Ascending aorta (tissue), 2 donors: ENCODE measurements at places on chromosomes 16 and 17.

- DNase-seq: no peak
These were observed 3.2 kb upstream of the SCRN2 start for GRCh38 chr17:47844227-47844626.

DNA sequence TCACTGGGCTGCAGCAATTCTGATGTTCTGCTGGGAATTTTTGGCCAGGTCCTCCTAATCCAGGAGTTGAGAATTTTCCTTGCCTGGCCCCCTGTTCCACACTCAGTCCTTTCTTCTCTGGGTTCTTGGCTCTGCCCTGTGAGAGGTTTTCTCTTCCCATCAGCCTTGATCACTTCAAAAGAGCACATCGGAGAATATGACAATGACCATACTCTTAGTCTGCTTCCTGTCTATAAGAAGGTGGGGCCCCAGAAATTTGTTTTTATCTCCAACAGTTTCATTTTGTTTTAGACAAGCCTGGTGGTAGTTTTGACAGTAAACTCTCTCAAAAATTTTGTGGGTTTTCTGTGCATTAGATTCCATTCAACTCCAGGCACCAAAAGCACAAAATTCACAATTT is 70.7 kb downstream of the C17orf67 start:
- DNase-seq: no peak

- DNase-seq: no peak
These were observed 17.8 kb downstream of the HNF1B start for GRCh38 chr17:37726891-37727675.

DNA sequence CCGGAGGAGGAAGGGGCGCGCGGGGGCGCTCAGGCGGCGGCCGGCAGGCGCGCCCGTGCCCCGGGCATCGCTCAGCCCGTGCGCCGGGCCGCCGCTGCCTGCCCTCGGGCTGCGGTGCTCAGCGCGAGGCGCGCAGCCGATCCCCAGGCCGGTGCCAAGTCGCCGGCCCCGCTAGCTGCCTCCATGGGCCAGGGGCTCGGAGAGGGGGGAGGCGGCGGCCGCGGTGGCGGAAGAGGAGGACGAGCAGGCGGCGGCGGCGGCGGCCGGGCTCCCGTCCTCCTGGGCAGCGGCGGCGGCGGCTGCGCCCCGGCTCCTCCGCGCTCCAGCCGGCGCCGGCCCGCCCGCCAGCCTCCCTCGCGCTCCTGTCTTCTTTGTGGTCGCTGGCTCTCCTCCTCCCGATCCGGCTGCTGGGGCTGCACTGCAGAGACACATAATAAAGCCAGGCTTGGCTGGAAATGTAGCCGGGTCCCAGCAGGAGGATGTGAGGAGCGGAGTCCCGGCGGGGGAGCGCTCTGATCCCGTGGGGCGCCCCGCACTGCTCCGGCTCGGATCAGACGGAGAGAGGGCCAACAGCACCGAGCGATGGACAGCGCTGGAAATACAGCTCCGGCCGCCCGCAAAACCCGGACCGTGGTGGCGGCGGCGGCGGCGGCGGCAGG is 889 bp upstream of the ZNF423 start:
- no peak for DNase-seq

DNA sequence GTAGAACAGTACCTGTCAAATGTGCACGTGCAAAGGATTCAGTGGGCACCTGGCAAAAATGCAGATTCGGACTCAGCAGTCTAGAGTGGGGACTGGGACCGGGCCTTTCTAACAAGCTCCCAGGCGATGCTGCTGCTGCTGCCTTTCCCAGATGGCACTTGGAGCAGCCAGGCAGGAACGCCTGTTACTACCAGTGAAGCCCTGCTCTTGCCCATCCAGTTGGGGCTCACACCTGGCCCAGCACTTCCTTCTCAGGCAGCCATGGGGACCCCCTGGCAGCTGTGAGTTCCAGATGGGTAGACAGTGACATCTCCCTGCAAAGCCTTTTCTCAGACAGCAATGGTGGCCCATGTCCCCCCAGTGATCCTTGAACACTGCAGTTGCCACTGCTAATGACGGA is 30.4 kb downstream of the KDM8 start:
- no peak for DNase-seq

DNA sequence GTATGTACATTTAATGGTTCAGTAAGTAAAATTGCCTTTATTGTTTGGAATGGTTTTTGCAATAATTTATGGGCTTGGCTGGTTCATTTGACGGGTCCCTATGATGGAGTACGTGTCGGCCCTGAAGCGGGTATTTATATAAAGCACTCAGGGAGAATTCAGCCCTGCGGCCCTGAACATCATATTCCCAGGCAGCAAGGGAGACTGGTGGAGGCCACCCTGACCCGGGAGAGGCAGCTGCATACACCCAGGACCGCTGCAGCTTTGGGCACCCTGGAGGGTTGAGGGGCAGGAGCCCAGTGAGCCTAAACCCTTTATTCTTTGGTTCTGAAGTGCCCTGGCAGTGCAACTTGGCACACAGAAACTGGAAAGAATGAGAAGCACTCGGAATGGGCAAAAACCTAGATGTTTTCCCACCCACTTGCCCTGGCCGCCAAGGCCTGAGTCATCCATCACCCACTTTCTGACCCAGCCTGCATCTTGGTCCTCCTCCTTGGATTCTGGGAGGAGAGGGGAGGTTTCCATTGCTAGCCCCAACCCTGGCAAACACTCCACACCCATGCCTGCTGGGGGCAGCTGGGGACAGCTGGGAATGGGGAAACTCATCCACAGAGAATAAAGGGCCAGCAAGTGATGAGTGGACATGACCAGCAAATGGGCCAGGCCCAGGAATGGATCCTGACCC is 162.2 kb upstream of the TNRC6C start:
- peak; percentile 92 for DNase-seq

- DNase-seq: no peak
These were observed 1.3 kb upstream of the ZNF768 start for GRCh38 chr16:30527635-30528178.

DNA sequence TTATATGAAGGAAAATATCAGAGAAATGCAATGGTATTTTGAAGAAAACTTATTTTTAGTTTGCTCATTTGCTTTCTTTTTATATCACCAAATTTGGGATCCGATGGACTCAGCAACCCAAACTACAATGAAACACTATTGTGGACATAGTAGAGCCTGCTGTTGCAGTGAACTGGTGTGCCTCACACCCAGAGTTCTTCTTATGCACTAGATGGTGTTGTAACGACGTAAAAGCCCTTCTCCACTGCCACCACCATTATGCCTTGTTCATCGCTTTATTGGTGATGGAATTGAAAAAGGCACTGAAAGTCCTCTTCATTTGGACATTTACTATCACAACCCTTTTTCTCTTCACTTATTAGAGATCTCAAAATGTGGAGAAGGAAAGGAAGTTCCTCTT is 381.3 kb downstream of the CDH8 start:
- DNase-seq: no peak

GRCh38 chr17:50966163-50966666 is 100.1 kb upstream of the TOB1 start:
- no peak for DNase-seq

- no peak for DNase-seq
These were observed 4.8 kb downstream of the RABEP1 start for GRCh38 chr17:5286846-5287245.

DNA sequence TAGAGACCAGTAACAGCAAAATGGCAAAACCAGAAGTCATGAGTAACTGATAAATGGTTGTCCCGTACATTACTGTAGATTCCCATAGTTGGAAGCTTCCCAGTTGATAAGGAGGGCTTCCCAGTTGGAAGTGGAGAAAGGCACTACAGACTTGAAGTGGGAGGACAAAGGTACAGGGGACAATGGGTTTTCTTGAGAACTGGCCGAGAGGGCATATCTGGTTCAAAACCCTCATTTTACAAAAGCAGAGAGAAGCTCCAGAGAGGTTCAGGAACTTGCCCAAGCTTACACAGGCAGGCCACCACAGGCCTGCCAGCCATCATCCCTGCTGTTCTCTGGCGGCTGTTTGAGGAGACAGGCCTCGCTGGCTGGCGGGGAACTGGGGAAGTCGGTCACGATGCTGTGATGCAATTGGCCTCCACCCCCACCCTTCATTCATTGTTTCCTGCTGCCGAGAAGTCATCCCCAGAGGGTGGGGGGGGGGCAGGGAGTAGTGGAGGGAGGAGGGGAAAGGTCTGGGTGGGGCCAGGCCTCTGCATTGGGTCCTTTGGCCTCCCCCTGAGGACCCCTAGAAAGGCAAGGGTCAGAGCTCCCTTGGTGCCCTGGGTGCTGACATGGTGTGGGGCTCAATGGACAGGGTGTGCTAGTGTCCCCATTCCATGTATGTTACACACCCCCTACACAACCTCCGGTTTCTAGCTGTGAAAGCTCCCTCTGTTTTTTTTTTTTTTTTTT is 3.0 kb downstream of the UBALD2 start:
- peak; percentile 87 for DNase-seq

DNA sequence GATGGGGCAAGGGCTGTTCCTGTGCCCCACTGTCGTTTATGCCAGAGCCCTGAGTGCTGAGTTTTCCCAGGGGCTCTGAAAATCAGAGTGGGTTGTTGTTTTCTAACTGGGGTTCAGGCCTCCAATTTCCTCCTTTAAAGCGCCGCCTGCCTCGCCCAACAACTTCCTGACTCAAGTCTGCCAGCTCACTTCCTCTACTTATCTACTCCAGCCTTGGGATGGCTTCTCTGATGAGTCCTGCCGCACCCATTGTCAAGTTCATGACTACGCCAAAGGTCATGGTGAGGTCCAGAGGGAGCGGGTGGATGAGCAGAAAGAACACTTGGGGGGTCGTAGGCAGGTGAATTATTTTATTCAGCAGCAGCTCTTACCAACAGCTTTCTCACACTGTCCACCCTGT is 104.7 kb downstream of the UTP18 start:
- DNase-seq: no peak

DNA sequence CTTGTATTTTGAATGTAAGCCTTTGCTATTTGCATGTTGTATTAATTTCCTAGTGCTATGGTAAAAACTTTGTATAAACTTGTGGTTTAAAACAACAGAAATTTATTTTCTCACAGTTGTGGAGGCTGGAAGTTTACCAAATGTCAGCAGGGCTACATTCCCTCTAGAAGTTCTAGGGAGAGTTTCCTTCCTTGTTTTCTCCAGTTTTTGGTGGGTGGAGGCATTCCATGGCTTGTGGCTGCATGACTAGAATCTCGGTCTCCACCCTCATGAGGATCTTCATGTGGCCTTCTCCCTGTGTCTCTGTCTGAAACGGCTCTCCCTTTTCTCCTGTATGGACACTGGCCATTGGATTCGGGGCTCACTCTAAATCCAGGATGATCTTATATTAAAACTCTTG is 482.2 kb upstream of the GOT2 start:
- no peak for DNase-seq

DNA sequence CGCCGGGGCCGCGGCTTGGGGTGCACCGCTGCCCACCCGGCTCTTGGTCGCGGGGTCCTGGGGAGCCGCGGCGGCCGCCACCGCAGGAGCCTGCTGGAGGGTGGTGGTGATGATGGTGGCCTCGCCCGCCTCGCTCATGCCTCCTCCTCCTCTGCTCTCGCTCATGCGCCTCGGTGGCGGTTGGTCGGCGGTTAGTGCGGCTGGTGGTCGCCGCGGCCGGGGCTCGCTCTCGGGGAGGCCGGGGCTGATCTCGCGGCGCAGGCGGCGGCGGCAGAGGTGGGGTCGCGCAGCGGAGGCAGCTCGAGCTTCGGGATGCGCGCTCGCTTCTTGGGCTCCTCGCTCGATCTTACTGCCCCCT is 41.6 kb downstream of the AHSP start:
- DNase-seq: no peak

DNA sequence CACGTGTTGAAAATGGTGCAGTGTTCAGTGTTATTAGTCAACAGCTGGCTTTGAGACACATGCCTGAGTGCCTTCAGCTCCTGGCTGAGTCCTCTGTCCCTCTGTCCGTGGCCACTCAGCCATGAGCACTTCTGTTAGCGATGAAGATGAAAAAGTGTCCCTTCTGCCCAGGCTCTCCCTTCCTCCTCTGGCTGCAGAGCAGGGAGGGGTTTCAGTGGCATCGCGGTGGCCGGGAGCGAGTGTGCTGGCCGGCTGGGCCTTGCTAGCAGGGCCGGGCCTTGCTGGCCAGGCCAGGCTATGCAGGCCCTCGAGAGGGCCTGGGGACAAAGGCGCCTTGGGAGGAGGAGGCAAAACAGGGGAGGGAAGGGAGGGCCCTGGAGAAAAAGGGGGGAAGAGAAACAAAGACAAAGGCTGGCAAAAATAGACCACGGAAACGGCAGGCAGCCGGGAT is 47.7 kb downstream of the CMIP start:
- DNase-seq: no peak

DNA sequence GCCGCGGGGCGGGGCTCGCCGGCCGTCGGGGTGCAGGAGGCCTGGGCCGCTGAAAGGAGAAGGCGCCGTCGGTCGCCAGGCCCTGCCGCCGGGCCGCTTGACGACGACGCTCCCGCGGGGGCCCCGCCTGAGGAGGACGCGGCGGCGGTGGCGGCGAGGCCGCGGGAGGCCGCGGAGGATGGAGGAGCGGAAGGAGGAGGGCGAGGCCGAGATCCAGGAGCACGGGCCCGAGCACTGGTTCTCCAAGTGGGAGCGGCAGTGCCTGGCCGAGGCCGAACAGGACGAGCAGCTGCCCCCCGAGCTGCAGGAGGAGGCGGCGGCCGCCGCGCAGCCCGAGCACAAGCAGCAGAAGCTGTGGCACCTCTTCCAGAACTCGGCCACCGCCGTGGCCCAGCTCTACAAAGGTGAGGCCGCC is 430 bp downstream of the HAPSTR1 start:
- no peak for DNase-seq

DNA sequence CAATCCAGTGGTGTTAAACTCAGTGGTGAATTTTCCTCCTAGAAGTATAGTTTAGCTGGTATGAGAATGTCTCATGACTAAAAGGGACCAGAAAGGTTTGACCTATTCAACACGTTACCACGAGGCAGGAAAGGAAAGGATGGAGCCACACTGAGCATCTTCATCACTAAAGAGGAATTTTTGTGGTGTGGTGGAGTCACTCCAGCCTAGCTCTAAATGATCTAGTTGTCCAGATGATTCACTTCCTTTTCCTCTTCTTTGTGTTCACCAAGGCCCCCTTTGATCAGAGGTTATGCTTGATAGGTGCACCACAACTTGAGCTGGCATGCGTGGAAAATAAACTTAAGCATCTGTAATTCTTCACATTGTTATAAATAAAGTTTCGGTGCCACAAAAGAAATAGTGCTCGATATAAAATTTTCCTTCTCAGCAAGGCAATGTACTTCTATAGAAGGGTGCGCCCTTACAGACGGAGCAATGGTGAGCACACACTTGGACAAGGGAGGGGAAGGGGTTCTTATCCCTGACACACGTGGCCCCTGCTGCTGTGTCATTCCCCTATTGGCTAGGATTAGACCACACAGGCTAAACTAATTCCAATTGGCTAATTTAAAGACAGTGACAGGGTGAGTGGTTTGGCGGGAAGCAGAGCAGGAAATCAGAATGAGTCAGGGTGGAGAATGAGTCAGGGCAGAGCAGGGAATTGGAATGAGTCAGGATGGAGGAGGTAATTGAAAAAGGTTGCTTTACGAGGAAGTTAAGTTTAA is 254.6 kb downstream of the HS3ST3A1 start:
- no peak for DNase-seq
